ENCODE measurements at places on chromosomes 4 and X. TPM values are rescaled to one million over a fixed set of nuclear protein-coding genes. Genes with fewer than 3 reads are reported as not detected.

Gene ARX
- not detected for total RNA-seq

Gene CT45A10
- total RNA-seq = not detected

Gene P2RY8
- total RNA-seq = not detected

Gene SCRG1
- total RNA-seq = 3.0 TPM

Gene GPRASP3
- 3.4 TPM for total RNA-seq

Gene PCDH7
- 94.5 TPM for total RNA-seq

Gene PRDM5
- total RNA-seq = 7.9 TPM

Gene TEX13D
- total RNA-seq = not detected

Gene TLR2
- total RNA-seq = 33.2 TPM

Gene TMEM156
- total RNA-seq = 1.2 TPM

Gene CYBB
- total RNA-seq = under 0.01 TPM

Gene DMRTC1
- total RNA-seq = not detected

Gene GLRB
- 1.6 TPM for total RNA-seq

Measured in mammary epithelial cell (primary cell).